ENCODE measurements at places on chromosomes 2 and 18.

GRCh38 chr2:174449033-174449432, 37.8 kb downstream of the GPR155 start:
- no peak for DNase-seq

- no peak for DNase-seq
Observed at GRCh38 chr2:147428120-147428747, 416.6 kb upstream of the ACVR2A start.

DNA sequence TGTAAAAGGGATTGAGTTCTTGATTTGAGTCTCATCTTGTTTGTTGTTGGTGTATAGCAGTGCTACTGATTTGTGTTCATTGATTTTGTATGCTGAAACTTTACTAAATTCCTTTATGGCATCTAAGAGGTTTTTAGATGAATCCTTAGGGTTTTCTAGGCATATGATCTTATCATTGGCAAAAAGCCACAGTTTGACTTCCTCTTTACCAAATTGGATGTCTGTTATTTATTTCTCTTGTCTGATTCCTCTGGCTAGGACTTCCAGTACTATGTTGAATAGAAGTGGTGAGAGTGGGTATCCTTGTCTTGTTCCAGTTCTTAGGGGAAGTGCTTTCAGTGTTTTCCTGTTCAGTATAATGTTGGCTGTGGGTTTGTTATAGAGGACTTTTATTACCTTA, 4.8 kb downstream of the ANKAR start:
- no peak for DNase-seq

- DNase-seq: no peak
Observed at GRCh38 chr2:233489143-233489542, 77.4 kb downstream of the USP40 start.

DNA sequence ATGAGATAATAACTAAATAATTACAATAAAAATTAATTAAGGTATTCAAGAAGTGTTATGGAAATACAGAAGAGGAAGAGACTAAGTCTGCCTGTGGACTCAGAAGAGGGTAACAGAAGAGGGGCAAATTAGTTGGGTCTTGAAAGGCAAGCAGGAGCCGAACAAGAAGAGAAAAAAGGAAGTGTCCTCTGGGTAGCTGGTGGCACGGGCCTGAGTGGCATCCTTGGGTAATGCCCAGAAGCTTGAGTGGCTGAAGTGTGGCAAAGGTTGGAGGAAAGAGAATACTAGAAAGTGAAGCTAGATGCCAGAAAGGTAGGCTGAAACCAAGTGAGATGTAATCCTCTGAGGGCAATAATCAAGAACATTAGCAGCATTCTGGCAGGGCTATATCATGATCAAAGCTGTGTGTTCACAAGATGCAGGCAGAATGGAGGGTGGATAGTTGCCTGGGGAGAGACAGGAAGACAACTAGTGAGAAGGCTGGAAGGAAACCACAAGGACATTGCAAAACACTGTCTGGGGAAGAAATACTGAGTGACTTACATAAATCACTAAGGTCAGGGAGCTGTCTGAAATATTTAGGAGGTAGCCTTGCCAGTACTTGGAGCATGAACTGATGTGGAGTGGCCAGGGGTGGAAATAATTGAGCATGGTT, 16.2 kb downstream of the DOCK10 start:
- no peak for DNase-seq

DNA sequence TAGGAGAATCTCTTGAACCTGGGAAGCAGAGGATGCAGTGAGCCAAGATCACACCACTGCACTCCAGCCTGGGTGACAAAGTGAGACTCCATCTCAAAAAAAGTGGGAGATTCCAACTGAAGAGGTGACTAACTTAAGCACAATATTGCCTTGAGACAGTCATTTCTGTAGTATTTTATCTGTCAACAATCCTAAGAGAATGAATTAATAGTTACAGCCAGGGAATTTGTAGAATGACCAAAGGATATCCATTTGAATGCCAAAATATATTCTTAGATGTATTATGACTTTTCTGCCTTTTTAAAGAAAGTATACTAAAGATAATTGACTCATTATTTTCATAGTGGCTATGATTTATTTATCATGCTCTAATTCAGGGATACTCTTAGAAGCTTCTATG, 40.7 kb upstream of the CCDC150 start:
- DNase-seq: no peak

DNA sequence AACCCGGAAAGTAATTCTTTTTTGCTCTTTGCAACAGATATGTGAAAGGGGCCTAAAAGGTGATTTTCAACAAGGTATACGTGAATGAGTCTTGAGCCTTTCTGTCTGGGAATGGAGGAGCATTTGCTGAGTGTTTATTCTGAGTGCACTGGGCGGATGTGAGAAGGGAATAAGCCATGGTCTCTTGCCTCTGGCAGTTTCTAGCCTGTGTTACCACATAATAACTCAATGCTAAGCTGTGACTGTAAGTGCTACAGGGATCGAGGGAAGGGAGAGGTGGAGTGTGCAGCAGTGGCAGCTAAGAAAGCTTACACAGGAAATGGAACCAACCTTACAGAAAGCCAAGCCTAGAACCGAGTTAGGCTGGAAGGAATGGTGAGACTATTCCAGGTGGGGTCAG, 444.3 kb downstream of the SLC4A3 start:
- no peak for DNase-seq

DNA sequence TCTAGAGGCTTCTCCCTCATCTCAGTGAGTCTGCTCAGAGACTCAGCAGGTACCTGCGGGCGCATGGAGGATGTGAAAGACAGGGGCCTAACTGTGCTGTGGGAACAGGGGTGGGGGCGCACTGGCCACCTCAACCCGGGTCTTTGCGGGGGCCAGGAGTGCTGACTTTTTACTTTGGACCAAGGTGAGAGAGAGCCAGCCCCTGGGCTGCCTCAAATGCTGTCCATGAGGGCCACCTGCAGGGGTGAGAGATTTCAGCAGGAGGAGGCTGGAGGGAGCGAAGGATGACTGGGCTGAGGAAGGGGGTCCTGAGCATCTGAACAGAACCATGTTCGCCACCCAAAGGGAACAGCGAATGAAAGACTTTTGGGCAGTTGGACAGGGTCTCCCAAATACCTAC, 129.4 kb downstream of the TNS1 start:
- DNase-seq: no peak

DNA sequence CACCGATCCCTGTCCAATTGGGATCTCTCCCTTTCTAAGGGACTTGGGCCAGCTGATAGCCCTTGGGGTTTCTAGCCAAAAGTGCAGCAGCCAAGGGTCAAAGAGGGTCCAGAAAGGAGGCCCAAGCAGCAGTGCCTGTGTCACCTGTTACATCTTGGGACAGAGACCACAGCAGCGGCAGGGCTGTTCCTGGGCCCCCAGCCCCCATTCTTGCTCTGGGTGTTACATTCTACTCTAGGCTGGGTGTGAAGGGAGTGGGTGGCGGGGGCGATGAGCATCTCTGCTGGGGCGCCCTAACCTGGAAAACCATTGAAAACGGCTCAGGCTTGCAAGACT, 1.2 kb downstream of the PAX3 start:
- no peak for DNase-seq

- no peak for DNase-seq
Observed at GRCh38 chr18:74982946-74983635, 225.8 kb downstream of the PTGR3 start.

DNA sequence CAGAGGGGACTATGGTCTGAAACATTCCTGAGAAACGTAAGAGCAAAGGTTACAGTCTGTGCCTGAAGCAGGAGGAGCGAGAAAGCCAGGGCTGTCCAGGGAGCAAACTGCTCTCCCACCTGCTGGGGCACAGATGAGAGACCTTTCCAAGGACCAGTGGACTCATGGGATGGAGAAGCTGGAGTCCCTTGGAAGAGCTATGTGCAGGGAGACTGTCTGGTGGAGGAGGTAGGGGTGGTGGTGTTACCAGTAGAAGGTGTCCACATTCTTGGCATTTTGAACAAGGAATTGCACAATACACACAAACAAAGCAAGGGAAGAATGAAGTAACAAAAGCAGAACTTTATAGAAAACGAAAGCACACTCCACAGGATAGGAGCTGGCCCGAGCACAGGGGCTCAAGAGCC, 97.9 kb upstream of the CYRIA start:
- DNase-seq: no peak

DNA sequence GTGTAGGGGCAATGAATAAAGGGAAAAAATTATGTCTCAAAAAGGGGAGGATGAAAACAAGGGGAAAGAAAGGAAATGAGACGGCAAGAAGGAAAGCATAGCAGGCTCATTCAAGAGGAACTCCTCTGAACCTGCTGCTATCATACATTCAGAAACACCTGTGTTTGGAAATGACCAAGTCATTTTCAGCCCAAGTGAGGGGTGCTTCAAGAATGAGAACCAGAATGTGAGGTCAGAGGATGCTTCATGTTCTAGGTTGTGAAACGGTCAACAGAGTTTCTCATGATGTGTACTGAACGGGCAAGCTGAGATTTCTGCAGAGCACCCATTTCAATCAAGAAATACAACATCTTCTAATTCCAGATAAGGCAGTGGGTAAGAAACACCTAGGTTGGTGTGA, 1367.2 kb upstream of the CELF4 start:
- DNase-seq: no peak

DNA sequence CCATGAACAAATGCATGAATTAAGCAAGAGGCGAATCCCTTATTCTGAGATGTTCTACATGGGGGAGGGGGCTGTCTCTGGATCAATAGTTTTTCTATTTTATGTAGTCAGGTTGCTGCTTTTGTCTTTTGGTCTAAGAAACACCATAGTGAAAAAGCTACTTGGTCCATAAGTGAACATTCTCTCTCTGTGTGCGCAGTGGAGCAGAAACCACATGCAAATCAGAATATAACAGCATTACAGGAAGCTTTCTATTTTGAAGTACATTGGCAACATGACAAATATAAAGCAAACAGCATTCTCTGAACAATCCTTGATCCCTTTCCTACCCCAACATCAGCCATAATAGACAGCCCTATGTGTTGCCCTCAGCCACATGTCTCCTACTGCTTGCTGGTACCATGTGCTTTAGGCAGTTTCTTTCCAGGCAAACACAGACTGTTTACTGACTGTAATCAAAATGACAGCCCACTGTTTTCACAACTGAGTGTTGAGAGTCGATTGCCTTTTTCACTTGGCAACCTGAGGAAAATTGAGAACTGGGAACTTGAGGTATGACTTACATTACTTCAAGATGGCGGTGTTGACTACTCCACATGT, 10.6 kb downstream of the SCN3A start:
- DNase-seq: no peak

GRCh38 chr2:217650716-217651360, 352.0 kb downstream of the TNS1 start:
- DNase-seq: no peak

- DNase-seq: no peak
Observed at GRCh38 chr2:101188683-101189405, 37.7 kb upstream of the TBC1D8 start.

DNA sequence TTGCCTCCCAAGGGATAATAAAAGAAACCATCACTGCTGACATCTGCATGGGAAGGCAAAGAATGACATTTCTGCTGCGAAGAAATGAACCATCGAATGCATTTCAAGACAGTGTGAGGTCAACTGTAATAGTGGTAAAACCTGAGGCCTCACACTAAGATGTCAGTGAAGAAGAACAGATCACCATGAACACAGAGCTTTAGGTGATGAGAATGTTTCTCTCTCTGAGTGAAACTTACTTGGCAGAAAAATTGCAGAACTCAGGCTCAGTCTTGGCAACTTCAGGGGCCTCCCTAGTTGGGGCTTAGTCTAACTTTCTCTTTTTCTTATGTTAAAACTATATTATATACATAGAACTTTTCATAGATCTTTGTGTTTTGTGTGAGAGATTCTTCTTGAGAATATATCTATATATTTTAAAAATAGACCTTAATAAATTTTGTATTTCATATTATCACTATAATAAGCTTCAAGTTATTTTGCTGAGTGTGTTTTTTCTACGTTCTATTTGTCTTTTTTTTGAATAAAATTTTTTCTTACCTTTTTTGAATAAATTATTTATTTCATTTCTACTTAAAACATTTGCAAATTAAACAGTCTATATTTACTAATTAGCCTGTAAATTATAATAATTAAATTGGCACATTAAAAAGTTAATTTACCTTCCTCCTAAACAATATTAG, 427.5 kb upstream of the TRIB2 start:
- DNase-seq: no peak

GRCh38 chr2:63041592-63041991, 9.0 kb upstream of the OTX1 start:
- DNase-seq: no peak

DNA sequence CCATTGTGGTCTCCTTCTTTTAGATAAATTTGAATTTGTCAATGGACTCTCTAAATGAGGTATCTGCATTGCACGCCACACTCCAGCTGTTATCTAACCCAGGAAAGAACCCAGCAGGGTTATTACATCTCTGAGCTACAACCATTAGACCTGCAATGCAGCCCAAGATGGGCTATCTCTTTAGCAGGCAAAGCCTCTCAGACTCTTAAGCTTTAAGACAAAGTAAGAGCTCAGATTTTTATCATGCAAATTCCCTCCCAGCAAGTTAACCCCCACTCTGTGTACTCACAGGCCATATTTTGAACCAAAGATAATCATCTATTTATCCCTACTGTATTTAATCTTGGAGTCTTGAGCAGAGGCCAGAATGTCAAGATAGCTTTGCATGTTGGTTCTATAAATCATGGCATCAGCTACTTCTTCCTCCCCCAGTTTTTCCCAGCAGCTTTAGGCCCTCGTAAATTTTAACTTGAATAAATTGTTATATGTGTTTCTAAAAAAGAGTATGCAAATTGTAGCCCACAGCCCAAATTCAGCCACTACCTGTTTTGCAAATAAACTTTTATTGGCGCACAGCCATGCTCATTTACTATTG, 273.7 kb upstream of the PKDCC start:
- no peak for DNase-seq

DNA sequence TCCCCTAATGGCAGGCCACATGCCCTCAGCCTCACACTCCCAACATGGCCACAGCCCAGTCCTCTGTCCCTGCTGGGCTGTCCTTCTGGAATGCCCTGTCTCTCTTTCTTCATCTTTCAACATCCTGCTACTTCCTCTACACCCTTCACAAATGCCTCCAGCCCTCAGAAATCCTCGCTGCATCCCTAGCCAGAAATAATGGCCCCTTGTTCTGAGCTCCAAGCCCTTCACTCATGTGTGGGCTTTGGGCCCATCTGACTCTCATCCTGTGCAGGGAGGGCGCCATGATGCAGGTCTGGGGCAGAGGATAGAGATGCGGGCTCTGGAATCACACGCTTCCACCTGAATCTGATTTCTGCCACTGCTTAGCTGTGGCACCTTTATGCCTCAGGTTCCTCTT, 181.9 kb downstream of the TNS1 start:
- DNase-seq: no peak

GRCh38 chr18:76099931-76100457, 395.0 kb downstream of the ZNF516 start:
- no peak for DNase-seq

- DNase-seq: no peak
Observed at GRCh38 chr2:128664499-128664971, 345.9 kb upstream of the HS6ST1 start.

- peak; percentile 74 for DNase-seq
Observed at GRCh38 chr18:10454681-10455557, 484 bp downstream of the APCDD1 start.

DNA sequence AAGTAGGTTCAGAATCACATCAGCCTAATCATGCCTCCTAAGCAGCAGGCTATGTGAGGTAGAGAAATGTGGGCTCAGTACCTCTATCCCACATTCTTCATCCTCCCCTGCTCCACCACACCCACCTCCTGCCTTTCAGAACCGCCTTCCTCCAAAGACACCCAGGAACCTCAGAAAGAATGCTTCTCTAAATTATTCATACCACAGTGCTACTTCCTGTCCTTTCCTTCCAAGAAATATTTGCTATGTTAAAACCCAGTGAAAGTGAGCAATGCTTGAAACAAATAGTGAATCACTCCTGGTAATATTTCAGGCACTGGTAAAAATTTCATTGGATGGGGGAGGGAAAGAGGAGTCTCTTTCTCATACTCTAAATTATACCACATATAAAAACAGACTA, 24.0 kb upstream of the CREB1 start:
- DNase-seq: no peak
